NCI-H510A treated with DMSO at 0.1 percent for 48 hours (cell line): ENCODE measurements at places on chromosomes 16 and 17.
A peak's percentile ranks its signal among the peaks of the same experiment; 100 is the strongest.

DNA sequence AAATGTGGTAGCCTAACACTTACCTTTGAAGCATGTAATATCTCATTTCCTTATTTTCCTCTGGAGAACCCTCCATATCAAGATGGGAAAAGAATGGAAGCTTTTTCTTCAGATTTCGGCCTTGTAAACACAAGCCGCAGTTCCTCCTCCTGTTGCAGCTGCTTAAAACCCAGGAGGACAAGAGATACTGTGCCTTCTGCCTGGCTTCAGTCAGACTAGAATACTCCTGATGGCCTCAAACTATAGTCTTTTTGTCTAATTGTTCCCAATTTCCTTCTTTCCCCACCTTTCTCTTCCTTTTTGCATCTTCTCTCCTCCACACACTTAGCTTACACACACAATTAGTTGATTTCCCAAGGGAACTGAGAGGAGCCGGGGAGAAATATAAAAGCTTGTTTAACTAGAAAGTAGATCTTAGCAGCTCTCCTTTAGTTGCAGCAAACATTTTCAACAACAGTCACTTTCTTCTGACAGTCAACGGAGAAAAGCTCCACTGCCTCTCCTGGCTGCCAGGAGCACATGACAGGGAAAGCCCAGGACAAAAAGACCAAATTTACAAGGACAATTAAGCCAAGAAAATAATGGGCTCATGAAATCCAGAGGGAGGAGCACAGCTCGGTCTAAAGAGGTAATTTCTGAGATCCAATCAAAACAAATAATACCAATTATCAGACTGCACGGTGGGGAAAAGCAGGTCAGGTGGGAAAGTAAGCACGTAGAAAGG is 76.4 kb upstream of the C17orf78 start:
- peak; percentile 19 for DNase-seq

- no peak for DNase-seq
These were observed 939 bp upstream of the CCL2 start for GRCh38 chr17:34254146-34254545.

DNA sequence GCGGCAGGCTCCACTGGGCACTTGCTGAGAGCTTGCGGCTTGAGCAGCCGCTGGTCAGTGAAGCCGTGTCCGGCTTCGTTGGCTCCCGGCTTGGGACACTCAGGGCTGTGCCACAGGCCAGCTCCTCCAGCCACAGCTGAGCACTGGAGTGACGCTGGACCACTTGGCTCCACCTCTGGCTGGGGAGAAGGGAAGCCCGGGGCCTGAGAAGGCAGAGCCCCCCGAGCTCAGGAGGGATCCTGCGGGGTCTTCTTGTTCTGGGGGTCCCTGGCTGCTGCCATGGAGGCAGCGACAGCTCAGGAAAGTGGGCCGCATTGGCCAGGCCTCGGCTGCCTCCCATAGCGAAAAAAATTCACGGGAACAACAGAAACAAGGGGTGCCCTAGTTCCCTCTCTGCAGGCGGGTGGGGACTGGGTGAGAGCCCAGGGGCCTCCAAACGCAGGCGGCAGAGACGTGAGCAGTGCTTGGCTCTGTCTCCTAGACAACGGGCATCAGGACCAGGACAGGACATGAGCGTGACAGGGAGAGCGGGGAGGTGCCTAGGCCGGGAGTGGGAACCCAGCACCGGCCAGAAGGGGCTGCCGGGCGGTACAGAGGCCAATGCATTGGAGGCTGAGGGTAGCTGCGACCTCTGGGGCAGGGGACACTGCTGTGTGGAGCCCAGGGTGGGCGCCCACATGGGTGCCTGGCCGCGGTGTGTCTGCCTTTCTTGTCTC is 37.7 kb downstream of the SLC7A5 start:
- no peak for DNase-seq

DNA sequence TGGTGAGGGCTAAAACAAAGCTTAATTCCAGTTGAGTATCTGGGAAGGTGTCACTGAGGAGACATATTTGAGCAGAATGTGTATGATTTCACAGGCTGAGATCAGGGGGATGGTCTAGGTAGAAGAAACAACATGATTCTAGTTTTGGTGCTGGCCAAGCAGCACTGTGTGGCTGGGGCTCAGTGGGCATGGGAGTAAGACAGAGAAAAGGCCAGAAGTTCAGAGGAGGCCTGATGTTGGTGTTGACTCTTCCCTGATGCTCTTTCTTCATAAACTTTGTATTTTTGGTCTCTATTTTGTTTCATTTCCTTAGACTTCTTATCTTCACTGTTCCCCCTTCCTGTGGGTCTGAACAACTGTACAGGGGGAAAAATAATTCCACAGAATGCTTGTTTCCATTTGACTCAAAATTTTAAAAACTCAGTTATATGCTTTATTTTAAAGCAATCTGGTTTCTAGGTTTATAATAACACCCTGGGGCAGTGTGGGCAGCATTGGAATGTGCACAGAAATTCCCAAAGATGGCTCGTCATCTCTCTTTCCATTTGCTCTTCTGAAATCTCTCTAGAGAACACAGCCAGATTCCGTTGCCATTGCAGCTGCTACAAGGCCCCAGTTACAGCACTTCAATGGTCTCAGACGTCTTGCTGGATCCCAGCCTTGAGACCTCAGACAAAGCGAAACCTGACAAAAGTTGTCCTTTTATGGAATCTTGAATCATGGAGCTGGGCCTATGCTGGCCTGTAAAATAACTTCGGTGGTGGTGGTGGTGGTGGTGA is 68.3 kb downstream of the SNX11 start:
- DNase-seq = no peak

- DNase-seq = peak; percentile 96
These were observed 35.6 kb downstream of the YPEL2 start for GRCh38 chr17:59366773-59367656.

- no peak for DNase-seq
These were observed 4.1 kb downstream of the AOC3 start for GRCh38 chr17:42855048-42855596.

- DNase-seq = no peak
These were observed 7.8 kb downstream of the HSD17B2 start for GRCh38 chr16:82042846-82043245.

DNA sequence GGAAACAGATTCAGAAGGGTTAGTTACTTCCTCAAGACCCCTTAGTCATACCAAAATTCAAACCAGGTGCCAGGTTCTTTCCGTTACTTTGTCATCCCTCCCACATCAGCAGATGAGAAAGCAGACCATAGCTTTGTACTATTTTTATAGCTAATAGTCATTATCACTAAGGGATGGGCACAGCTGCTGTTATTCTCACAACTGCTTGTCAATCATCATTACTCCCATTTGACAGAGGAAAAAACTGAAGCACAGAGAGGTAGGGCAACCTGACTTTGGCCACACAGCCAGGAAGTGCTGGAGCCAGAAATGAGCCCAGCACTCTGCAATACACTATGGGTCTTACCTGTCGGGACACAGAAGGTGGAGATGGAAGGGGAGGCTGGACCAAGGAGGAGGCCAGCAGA is 30.0 kb downstream of the TEKT5 start:
- DNase-seq = no peak

DNA sequence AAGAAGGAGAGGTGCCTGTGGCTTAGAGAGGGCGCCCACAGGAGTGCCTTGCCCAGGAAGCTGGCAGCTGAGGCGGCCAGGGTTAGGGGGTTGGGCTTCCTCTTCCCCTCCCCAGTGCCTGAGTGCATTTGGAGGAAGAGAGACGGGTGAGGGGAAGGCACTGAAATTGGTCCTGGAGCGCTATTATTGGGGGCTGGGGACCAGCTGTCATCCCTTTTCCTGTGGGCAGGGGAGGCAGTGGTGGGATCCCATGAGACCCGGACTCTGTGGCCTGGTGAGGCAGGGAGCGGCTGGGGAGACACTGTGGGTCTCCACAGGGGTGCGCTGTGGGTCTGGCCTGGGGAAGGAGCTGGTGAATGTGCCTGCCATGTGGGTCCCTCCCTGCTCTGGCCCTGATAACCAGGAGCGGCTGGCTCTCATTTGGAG is 259.7 kb downstream of the SEC14L1 start:
- no peak for DNase-seq

DNA sequence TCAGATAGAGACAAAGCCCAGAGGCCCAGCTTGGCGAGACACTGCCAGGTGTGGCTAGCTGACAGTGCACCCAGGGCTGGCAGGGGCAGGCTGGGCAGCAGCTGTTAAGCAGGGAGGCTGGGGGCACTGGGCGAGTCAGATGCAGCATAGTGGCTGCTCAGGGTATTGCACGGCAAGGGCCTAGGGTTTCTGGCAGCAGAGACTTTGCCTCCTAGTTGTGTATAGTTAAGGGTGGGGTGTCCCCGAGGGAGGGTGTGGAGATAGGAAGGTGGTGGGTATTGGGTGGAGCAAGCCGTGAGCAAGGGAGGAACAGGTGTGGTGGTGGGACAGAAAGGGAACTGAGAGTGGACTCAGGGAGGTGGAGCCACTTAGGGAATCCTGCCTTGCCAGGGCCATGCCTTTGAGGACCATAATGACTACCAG is 66.0 kb downstream of the SMPD3 start:
- DNase-seq = no peak

DNA sequence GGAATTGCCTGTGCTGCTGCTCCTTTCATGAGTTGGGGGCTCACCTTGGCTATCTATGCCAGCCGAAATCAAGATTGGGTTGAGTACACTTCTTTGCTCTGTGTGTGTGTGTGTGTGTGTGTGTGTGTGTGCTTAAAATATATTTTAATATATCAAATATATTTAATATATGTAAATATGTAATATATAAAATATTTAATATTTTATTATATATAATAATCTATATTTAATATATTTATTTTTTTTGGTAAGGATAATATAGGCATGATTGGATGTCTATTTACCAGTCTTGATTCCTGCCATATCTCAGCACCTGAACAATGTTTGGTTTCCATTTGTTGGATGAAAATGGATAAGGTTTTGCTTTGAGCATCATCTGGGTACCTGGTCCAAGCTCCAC is 399.3 kb downstream of the CA10 start:
- DNase-seq = no peak

DNA sequence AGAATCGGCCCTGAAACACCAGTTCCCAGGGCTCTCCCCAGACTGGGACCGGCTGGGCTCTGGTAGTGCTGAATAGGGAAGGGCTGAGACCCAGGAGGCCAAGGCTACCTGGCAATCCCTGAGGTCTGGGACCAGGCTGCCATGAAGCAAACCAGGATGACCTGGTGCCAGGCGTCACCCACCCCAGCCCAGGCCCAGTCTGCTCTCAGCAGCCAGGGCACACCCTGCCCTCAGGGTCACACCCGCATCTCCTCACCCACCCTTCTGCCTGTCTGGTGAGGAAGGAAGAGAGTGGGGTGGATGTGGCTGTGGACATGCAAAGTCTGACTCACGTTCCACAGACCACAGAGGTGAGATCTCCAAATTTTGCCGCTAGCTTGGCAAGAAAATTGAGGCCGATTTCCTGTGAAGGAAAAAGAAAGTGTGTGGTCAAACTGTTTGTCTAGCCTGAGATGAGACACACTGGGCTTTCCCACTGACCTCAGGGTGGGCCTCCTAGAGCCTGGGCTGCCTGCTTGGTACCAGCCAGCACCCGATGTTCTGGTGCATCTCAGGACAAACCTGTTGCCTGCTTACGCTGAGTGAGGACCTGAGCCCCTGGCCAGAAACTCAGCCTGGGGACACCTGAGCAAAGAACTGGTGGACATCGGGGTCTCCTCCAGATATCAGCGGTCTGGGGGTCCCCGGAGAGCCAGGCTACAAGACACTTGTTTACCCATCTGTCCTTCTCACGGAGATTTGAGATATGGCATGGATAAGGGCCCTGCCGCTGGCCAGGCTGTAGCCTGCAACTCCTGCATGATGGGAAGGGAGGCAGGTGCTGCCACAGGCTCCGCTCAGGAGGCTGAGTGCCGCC is 6.3 kb upstream of the RAB37 start:
- DNase-seq = no peak

DNA sequence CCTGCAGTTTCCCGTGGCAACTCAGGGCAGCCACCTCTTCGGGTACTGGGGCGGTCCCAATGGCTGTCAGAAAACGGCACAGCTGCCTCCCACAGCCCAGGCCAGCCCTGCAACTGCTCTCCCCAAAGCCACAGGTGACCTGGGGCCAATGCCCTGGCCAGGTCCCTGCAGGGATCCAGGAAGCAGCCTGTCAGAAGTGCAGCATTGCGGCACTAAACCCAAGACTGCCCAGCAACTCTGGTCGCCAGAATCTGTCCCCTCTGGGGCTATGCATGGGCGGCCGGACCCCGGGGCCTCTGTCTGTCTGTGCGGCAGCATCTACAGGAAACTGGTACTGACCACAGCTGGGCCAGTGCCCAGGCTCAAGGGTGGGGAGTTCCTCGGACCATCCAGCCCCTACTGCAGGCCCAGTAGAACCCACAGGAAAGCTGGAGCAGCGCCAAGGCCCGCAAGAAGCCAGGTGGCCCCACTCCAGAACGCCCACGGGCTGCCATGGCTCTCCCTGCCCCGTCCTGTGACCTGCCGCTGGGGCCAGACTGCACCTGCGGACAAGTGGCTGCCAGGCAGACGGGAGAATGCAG is 5.5 kb downstream of the CYBC1 start:
- DNase-seq = no peak

- no peak for DNase-seq
These were observed 270.6 kb downstream of the HAPSTR1 start for GRCh38 chr16:9362050-9362449.
